Kidney glomerular epithelial cell (primary cell): ENCODE measurements at places on chromosomes 6 and 20.

- DNase-seq, result no peak
These were observed 22.1 kb upstream of the RALGAPA2 start for GRCh38 chr20:20734475-20734948.

GRCh38 chr6:31907158-31907813, 5.4 kb upstream of the ZBTB12 start:
- peak; percentile 79 for DNase-seq

- no peak for DNase-seq
These were observed 286.6 kb downstream of the KIF16B start for GRCh38 chr20:16286601-16287000.

DNA sequence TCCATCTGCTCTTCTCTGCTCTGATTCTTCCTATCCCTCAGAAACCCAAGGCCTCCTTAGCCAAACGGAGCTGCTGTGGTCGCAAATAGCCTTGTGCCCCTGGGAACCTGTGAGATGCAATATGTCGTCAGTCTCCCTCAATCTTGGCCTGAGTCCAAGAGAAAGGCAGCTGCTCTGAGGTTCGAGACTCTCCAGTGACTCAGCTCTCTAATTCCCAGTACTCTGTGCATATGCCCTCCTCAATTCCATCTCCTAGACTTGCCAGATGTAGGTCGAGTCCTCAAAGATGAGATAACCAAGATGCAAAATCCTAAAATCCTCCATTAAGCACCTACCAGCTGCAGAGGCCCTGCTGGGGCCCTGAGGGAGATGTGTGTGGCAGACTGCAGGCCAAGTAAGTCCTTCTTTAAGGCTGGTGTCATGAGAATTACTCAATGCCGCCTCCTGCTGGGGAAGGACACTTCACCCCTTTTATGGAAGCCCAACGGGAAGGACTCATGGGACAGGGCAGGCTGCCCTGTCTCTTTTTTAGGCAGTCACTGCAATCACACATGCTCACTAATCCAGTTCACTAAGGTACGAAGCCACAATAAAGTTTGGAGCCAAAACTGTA, 28.5 kb downstream of the C6orf15 start:
- DNase-seq, result no peak
